ENCODE measurements at places on chromosomes 12 and 14. TPM values are rescaled to one million over a fixed set of nuclear protein-coding genes. Genes with fewer than 3 reads are reported as not detected.

PRPH gene
- not detected for total RNA-seq

RNFT2 gene
- 13.0 TPM for total RNA-seq

USP44 gene
- 7.6 TPM for total RNA-seq

GDF11 gene
- 4.2 TPM for total RNA-seq

PPP4R4 gene
- total RNA-seq, result 13.9 TPM

ABHD12B gene
- total RNA-seq, result not detected

VCPKMT gene
- 10.5 TPM for total RNA-seq

GPR132 gene
- 15.3 TPM for total RNA-seq

LRTM2 gene
- total RNA-seq, result not detected

EPYC gene
- not detected for total RNA-seq

PMCH gene
- total RNA-seq, result not detected

TSPAN19 gene
- not detected for total RNA-seq

CELA1 gene
- total RNA-seq, result not detected

OTUB2 gene
- 1.6 TPM for total RNA-seq

GXYLT1 gene
- total RNA-seq, result 4.6 TPM

C14orf39 gene
- not detected for total RNA-seq

CLEC2B gene
- total RNA-seq, result 30.3 TPM

CLECL1 gene
- total RNA-seq, result 1.9 TPM

CMKLR1 gene
- total RNA-seq, result not detected

TNS2 gene
- 0.37 TPM for total RNA-seq

DPY19L2 gene
- total RNA-seq, result 1.1 TPM

KLHL33 gene
- total RNA-seq, result 0.07 TPM

NPFF gene
- not detected for total RNA-seq

MYF6 gene
- not detected for total RNA-seq

ATXN7L3B gene
- total RNA-seq, result 19.8 TPM

PZP gene
- total RNA-seq, result not detected

PPHLN1 gene
- 52.9 TPM for total RNA-seq

RFX4 gene
- total RNA-seq, result not detected

KRT7 gene
- 3.4 TPM for total RNA-seq

MYL2 gene
- not detected for total RNA-seq

TSPAN8 gene
- not detected for total RNA-seq

RASAL1 gene
- total RNA-seq, result 2.6 TPM

RNF31 gene
- 51.1 TPM for total RNA-seq

KRT78 gene
- total RNA-seq, result not detected

SPTB gene
- total RNA-seq, result 0.42 TPM

COX8C gene
- total RNA-seq, result 0.43 TPM

CLEC6A gene
- total RNA-seq, result not detected

All from activated naive CD4-positive, alpha-beta T cell treated with anti-CD3 and anti-CD28 coated beads for 36 hours (primary cell).